ENCODE measurements at places on chromosomes 6 and 20. TPM values are rescaled to one million over a fixed set of nuclear protein-coding genes. Genes with fewer than 3 reads are reported as not detected.

DNA sequence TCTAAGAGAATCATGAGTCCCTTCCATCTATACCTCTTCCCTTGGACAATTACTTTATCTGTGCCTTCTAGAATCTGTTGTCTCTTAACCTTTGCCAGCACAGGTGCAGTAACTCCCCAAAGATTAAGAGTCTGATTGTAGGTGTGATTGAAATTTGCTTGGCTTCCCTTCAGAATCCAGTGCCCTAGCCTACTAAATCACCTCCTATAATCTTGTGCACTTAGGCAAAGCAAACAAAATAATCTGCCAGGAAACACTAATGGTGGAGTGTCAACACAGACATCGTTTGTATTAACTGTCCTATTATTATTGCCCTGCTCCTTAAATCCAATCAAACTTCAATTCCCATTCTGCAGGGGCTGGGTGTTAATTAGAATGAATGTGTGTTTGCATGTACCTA is 28.0 kb downstream of the ID4 start:
- DNase-seq, result no peak

DNA sequence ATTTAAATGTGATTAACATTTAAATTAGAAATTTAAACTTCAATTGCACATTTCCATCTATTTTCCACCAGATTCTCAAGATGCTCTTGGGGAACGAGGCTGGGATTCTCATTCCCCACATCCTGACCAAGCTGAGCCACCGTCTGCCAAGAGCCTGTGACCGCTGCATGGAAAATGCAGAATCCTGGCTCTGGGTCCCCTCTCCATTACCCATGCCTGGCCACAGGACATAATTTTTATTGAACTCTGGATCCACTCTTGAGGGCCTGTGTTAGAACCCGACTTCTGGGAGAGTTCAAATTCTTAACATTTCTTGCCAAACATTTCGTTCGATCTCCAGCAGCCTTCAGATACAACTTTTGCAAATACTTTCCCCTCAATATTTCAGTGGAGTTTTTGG is 201.6 kb upstream of the SNX9 start:
- no peak for DNase-seq

The ZSCAN23 gene
- total RNA-seq, result 0.78 TPM

DNA sequence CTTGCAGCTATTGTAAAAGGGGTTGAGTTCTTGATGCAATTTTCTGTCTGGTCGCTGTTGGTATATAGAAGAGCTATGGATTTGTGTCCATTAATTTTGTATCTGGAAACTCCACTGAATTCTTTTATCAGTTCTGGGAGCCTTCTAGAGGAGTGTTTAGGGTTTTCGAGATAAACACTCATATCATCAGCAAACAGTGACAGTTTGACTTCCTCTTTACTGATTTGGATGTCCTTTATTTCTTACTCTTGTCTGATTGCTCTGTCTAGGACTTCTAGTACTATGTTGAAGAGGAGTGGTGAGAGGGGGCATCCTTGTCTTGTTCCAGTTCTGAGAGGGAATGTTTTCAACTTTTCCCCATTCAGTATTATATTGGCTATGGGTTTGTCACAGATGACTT is 120.8 kb upstream of the SSTR4 start:
- no peak for DNase-seq
